SK-N-SH (cell line): ENCODE measurements at places on chromosomes 6 and 20.

GRCh38 chr6:137795501-137795900 is 71.6 kb upstream of the TNFAIP3 start:
- DNase-seq = no peak

GRCh38 chr6:7640607-7641577 is 50.9 kb downstream of the SNRNP48 start:
- DNase-seq = no peak

GRCh38 chr6:118697554-118697953 is 46.2 kb upstream of the CEP85L start:
- DNase-seq = no peak

DNA sequence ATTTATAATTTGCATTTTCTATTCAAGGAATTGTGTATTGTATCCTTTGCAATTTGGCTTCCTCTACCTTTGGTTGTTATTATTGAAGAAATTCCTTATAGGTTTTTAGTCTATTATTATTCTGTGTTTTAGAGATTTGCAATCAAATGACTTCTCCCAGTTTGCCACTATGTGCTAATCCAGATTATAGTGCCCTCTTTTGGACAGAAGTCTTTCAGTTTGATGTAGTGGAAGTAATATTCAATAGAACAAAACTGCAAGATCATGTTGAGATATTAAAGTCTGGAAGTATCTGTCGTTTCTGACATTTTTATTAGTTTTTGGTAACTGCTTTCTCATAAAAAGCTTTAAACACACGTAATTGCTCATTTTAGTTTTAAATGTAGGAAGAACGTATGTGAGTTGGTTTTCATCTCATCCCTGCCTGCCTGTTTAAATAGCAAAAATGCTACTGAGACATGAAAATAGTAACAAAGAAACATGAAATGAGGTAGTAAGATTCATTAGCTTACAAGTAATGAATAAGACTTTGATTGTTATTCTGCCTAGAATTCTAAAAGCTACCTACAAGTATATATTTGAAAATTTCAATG is 72.8 kb downstream of the RTN4IP1 start:
- DNase-seq = no peak
